ENCODE measurements at places on chromosomes 1 and 21.
A peak's percentile ranks its signal among the peaks of the same experiment; 100 is the strongest.

DNA sequence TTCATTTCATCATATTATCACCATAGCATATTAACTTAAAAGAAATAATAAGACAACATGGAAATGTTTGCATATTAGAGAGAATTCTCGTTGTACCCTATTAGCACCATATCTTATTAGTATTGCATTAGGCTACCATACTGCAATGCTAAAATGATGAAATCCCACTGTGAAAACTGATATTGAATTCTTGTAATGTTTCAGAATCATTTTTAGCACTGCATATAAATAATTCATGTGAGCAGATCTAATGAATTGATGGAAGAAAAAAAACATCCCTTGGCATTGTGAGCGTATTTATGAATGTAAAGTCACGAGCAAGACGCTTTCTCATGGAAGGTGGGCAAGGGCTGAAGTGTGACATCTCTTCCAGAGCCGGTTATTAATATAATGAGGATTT lies 257.1 kb upstream of the PTBP2 start:
- DNase-seq = no peak

DNA sequence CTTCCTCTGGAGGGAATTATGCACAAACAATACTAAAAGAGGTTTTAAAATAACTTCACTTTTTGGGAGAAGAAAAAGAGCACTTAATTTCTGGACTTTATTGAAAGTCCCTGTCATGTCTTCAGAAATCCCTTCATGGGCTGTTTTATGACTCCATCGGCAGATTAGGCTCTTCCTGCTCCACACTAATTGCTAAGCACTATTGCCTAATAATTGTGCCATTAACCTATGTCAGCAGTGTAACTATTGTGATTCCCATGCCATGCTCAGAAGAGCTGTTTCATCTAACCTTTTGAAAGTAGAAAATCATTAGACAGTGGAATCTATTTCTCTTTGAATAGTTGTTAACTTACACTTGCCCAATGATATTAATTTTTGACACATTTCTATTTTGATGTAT lies 489.3 kb upstream of the RUNX1 start:
- DNase-seq = no peak

DNA sequence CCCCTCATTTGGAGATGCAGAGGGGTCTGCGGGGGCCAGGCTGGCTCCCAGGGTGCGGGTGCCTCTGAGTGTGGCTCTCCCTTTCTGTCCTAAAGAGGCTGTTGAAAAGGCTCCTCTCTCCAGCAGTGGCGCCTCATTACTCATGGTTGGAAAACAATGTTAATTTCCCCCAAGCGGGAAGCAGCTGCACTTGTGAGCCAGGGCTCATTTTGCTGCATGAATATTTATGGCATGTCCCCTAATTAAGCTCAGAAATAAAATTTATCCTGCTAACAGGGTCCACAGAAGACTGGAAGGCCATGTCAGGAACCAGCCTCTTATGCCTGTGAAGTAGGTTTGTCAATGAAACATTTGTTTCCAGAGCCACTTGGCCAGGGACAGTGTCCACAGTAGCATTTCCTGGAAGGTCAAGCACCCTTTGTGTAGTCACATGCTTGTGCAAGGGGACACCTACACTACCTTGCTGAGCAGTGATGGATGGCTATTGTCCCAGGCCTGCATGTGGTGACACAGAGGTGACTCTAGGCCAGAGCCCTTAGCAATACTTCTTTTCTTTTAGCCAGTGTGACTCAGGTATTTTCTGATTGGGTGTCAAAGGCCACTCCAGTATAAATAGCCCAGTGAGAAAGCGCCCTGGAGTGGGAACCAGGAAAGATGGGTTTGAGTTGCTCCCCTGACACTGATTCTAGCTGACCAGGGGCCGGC lies 259.0 kb downstream of the FOXD2 start:
- no peak for DNase-seq

GRCh38 chr21:15564907-15565306 lies 164.9 kb upstream of the USP25 start:
- no peak for DNase-seq

GRCh38 chr1:110085671-110086070 lies 15.2 kb upstream of the ALX3 start:
- DNase-seq = no peak

DNA sequence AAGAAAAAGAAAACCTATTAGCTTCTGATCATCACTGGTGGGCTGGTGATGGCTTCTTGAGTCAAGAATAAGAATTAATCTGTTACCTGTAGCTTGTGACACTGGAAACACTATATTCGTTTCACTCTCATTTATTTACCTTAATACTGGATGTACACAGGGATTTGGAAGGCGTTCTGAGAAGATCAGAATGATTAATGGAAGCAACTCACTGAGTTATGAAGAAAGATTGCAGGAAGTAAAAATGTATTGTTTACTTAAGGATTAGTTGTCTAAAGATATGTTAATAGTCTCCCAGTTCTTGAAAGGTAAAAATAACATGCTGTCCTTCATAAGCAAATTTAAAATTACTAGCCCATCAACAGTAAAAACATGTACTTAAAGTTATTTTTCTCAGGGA lies 644.9 kb upstream of the NCAM2 start:
- DNase-seq = no peak

GRCh38 chr1:27994060-27994459 lies 34.3 kb downstream of the XKR8 start:
- DNase-seq = no peak

DNA sequence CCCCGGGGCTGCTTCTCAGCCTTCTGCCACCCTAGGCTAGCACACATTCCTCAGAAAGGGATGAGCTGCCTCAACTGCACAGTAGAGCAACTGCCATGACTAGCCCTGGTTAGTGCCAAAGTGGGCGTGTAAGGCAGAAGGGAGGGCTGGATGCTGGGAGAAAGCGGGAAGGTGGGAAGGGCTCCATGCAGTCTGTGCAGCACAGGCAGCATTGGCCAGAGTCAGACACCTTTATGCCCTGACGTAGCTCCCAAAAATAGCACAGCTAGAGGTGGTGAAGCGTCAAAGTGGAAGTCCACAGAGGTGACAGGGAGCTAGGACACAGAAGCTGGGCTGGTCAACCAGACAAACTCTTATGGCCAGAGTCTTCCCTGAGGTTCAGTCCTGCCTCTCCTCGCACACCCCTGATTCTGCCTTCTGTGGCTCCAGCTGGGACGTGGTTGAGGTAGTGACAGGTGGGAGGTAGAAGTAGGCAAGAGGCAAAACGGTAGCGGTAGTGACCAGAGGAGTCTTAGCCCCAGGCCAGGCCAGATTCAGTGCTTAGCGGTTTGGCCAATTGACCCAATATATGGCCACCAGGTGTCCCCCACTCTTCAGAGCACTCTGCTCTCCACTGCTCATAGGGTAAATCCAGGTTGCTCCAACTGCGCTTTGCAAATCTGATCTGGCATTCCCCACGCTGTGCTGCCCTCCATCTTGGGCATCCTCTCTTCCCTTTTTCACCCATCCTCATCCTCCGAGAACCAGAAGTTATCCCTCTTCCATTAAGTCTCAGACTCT lies 45.6 kb downstream of the DDX20 start:
- no peak for DNase-seq

GRCh38 chr1:57674801-57675200 lies 250.9 kb upstream of the DAB1 start:
- DNase-seq = no peak

DNA sequence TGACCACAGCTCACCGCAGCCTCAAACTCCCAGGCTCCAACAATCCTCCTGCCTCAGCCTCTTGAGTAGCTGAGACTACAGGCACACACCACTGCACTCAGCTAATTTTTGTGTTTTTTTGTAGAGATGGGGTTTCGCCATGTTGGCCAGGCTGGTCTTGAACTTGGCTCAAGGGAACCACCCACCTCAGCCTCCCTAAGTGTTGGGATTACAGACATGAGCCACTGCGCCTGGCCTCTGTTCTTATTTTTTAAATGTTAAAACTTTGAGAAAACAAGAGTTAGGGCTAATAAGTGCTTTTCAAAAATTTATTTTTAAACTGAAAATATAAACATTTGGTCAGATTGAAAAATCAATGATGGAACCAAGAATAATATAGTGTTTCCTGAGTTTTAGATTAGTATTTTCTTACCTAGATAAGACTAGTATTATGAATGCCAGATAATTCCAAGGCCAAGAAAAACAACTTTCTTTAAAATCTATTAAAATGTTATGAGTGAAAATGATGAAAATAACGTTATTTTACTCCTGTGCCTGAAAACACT lies 66.2 kb upstream of the S1PR1 start:
- DNase-seq = no peak

DNA sequence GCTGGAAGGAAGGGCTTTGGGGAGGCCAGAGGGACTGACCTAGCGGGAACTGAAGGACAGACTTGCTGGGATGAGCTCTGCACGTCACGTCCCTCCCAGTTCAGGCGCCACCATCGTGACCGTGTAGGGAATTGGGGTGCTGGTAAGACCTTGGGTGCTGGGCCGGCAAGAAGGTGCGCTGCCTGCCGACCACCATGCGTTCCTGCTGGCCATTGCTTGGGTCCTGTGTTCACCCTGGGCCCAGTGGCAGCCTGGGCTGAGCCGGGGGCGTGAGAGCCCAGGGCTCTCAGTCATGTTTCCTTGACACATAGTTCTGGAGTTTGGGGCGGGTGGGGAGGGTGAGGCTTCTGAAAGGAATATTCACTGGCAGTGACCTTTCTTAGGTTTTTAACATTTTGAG lies 176.0 kb downstream of the CAMTA1 start:
- no peak for DNase-seq

GRCh38 chr1:19064906-19065450 lies 108.5 kb upstream of the IFFO2 start:
- no peak for DNase-seq

- DNase-seq = no peak
Observed at GRCh38 chr1:35539824-35540261, 17.4 kb downstream of the KIAA0319L start.

DNA sequence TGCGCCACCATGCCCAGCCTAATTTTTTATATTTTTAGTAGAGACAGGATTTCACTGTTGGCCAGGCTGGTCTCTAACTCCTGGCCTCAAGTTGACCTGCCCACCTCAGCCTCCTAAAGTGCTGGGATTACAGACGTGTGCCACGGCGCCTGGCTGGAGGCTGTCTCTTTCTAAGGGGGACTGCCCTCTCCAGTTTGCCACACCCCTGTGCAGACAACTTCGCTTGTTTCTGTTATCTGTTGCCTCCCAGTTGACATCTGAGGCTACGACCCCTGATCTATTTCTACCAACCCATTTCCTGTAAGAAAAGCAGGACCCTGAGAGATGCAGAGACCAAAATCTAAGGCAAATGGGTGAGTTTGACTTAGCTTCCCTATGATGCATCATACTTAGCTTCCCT lies 24.0 kb upstream of the VASH2 start:
- DNase-seq = no peak

GRCh38 chr1:85297855-85298629 lies 21.6 kb upstream of the BCL10 start:
- peak; percentile 79 for DNase-seq

GRCh38 chr1:56025942-56026341 lies 553.4 kb downstream of the PLPP3 start:
- DNase-seq = no peak

GRCh38 chr1:66436378-66437135 lies 97.4 kb upstream of the SGIP1 start:
- DNase-seq = no peak

DNA sequence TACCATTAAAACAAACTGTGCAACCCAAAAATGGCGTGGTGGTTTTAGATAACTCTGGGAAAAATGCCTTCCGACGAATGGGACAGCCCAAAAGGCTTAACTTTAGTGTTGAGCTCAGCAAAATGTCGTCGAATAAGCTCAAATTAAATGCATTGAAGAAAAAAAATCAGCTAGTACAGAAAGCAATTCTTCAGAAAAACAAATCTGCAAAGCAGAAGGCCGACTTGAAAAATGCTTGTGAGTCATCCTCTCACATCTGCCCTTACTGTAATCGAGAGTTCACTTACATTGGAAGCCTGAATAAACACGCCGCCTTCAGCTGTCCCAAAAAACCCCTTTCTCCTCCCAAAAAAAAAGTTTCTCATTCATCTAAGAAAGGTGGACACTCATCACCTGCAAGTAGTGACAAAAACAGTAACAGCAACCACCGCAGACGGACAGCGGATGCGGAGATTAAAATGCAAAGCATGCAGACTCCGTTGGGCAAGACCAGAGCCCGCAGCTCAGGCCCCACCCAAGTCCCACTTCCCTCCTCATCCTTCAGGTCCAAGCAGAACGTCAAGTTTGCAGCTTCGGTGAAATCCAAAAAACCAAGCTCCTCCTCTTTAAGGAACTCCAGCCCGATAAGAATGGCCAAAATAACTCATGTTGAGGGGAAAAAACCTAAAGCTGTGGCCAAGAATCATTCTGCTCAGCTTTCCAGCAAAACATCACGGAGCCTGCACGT lies 82.1 kb downstream of the PRDM2 start:
- DNase-seq = peak; percentile 45

DNA sequence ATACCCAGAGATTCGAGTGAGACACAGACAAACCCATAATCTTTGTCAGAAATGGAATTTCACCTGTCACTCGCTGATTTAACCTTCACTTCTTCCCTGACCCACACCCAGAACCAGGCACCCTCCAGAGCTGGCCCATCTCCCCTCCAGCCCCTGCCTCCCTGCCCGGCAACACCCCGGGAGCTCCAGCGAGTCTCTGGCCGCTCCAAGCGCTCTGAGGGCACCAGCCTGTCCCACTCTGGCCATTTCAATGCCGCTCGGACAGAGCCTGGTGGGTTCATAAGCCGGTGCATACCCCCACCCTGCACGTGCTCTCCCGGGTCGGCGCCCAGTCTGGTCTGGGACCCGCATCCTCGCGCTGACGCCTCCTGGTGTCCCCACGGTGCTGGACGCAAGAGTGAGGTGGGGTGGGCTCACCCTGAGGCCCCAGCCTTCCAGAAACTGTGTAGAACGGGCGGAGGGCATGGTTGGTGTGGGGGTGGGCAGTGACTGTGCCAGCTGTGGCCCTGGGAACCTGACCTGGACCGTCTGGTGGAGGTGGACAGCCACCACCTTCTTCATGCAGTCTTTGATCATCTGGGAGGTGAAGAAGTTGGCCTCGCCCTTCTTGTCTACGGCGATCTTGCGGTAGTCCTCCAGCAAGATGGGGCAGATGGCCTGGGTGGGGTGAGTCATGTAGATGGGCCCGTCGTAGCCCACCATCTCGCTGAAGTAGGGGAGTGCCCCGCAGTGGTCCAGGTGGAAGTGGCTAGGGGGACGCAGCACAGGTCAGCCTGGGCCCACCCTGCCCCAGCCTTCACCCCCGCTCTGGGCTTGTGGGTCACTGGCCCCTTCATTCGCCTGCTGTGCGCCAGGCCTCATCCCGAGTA lies 5.4 kb downstream of the INTS11 start:
- DNase-seq = no peak

DNA sequence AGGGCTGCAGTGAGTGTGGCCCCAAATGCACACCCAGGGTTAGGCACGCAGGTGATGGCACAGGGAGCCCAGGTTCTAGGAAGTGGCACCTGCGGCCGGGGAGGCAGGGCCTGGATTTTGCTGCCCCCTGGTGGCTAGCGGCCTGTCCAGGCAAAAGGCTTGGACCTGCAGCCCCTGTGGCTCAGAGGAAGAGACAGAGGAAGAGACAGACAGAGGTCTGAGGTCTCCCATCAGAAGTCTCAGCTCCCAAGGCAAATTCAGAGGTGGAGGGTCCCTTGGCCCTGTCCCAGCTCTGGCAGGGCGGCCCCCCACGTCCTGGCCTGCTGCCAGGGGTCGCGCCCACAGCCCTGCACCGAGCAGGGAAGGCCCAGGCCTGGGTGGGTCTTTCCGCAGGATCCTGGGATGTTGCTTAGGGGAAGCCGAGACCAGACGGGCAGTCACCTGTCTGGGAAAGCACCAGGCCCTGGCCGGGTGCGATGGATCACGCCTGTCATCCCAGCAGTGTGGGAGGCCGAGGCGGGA lies 8.0 kb upstream of the TNFRSF14 start:
- peak; percentile 84 for DNase-seq

- DNase-seq = peak; percentile 96
Observed at GRCh38 chr1:154973344-154974101, 958 bp upstream of the CKS1B start.

- no peak for DNase-seq
Observed at GRCh38 chr1:86527306-86527705, 19.6 kb upstream of the CLCA4 start.

Measured in right hindlimb (tissue), 1 donor.